Activated CD8-positive, alpha-beta T cell treated with anti-CD3 and anti-CD28 coated beads for 36 hours (primary cell): ENCODE measurements at places on chromosomes 6 and 20.

DNA sequence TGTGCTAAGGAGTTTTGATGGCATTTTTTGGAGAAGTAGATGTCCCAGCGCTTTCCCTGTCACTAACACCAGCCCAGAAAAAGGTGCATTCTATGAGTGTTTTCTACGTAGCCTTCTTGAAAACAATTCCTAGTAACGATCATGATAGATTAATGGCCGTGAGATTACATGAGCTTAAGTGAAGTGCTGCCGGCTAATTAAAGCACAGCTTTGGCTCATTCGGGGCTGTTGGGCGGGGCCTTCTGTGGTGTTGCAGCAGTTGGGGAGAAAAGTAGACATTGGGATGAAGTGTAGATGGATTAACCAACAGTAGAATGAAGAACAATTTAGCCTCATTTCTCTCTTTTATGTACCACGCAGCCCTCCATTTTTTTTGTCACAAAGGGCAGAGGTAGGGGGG lies 20.8 kb upstream of the TRAF3IP2 start:
- no peak for DNase-seq
- H3K36me3 ChIP-seq = no peaks in the 10 kb centered on the region
- H3K27me3 ChIP-seq = no peaks in the 10 kb centered on the region
- no peak overlapping the region for H3K4me3 ChIP-seq

DNA sequence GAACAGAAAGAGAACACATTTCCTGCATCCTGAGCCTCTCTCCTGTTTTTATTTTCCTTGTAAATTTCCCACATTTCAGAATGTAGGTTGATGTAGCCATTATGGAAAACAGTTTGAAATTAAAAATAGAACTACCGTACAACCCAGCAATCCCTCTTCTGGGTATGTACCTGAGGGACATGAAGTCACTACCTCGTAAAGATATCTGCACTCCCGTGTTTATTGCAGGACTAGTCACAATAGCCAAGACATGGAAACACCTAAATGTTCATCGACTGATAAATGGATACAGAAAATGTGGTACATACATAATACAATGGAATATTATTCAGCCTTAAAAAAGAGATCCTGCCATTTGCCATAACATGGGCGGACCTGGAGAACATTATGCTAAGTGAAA lies 72.0 kb upstream of the JAG1 start:
- no peaks in the 10 kb centered on the region for H3K4me1 ChIP-seq
- H3K36me3 ChIP-seq = no peaks in the 10 kb centered on the region
- H3K27me3 ChIP-seq = peaks cover 9% of the 10 kb centered on the region
- H3K27ac ChIP-seq = no peak overlapping the region

DNA sequence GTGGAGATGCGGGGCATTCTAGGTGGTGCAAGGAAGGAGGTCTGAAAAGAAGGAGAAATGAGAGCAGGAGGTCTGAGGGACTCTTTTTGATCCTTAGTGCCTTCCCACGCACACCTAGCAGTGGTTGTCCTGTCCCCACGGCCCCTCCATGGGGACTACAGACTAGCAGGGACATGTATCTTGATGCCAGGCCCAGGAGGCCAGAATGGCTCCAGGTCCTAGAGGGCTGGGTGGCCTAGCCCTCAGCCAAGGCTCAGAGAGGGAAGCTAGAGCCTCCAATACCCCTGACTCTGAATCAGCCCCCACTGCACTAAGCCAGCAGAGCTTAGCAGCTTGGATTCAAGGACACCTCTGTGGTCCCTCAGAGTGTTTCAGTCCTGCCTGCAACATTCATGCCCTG lies 16.7 kb upstream of the BLCAP start:
- peaks cover 2% of the 10 kb centered on the region for H3K27me3 ChIP-seq
- no peaks in the 10 kb centered on the region for H3K4me1 ChIP-seq
- no peak overlapping the region for H3K27ac ChIP-seq
- H3K36me3 ChIP-seq = no peaks in the 10 kb centered on the region
- DNase-seq = no peak
- no peak overlapping the region for H3K4me3 ChIP-seq

DNA sequence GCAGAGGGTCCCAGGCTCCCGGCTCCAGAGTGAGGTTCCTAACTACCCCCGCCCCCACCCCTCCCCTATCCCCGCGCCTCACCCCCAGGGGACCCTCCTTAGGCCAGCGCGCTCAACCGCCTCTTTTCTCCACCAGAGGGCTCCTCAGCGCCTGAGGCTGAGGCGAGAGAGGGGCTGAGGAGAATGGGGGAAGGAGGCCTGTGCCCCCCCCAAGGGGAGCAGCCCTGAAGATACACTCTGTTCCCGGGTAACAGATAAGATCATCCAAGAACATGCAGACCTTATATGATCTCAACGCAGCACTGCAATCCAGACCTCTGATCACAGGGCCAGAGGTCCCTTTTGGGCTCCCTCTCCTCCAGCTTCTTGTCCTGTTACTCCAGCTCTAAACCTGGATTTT lies 43.3 kb upstream of the MRPS10 start:
- DNase-seq = peak; percentile 54
- H3K4me1 ChIP-seq = peaks cover 2% of the 10 kb centered on the region
- H3K4me3 ChIP-seq = no peak overlapping the region
- H3K36me3 ChIP-seq = peaks cover 5% of the 10 kb centered on the region
- H3K27me3 ChIP-seq = no peaks in the 10 kb centered on the region

- peaks cover 28% of the 10 kb centered on the region for H3K36me3 ChIP-seq
- H3K27me3 ChIP-seq = no peaks in the 10 kb centered on the region
- no peak overlapping the region for H3K4me3 ChIP-seq
- H3K4me1 ChIP-seq = peaks cover 2% of the 10 kb centered on the region
These were observed 112.2 kb downstream of the ASCC3 start for GRCh38 chr6:100768816-100769351.

- H3K4me1 ChIP-seq = peaks cover 59% of the 10 kb centered on the region
- no peak overlapping the region for H3K4me3 ChIP-seq
- peaks cover 52% of the 10 kb centered on the region for H3K36me3 ChIP-seq
- DNase-seq = no peak
- H3K27me3 ChIP-seq = no peaks in the 10 kb centered on the region
These were observed 11.3 kb downstream of the PAQR8 start for GRCh38 chr6:52373151-52373690.

DNA sequence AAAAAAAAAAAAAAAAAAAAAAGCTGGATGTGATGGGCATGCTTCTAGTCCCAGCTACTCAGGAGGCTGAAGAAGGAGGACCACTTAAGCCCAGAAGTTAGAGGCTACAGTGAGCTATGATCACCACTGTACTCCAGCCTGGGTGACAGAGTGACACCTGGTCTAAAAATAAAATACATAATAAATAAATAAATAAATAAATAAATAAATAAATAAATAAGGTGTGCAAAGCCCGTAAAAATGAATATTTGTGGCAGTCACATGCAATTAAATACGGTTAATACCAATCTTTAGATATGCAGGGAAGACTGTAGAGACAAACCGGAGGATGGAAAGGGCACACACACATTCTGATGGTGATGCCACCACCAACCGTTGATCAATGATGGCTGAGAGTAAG lies 26.2 kb downstream of the IL22RA2 start:
- no peaks in the 10 kb centered on the region for H3K27me3 ChIP-seq
- no peak overlapping the region for H3K27ac ChIP-seq
- DNase-seq = no peak
- H3K4me1 ChIP-seq = no peaks in the 10 kb centered on the region

DNA sequence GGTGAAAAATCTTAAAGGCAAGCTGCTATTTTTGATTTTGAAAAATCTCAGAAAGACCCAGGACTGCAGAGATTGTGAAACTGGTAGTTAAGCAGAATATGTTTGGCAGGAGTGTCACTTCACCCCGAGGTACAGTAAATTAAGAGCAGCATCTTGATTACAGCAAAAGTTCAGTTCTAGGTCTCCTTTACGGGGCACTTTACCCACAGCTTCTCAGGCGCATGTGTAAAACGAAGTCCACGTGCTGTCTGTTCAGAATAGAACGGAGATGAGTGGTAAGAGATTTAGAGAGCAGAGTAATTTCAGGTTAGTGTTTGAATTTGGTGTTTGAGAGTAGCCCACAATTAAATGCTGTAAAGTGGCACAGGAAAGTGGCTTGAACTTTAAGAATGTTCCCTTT lies 84.0 kb downstream of the FARS2 start:
- DNase-seq = no peak
- H3K36me3 ChIP-seq = peaks cover 17% of the 10 kb centered on the region
- H3K27ac ChIP-seq = no peak overlapping the region
- H3K4me1 ChIP-seq = peaks cover 7% of the 10 kb centered on the region
- no peak overlapping the region for H3K4me3 ChIP-seq

GRCh38 chr6:156660389-156660788 lies 116.8 kb upstream of the ARID1B start:
- H3K36me3 ChIP-seq = no peaks in the 10 kb centered on the region
- H3K27me3 ChIP-seq = peaks cover under 1% of the 10 kb centered on the region
- no peak overlapping the region for H3K4me3 ChIP-seq
- H3K4me1 ChIP-seq = peaks cover 7% of the 10 kb centered on the region
- H3K27ac ChIP-seq = no peak overlapping the region

- no peak overlapping the region for H3K4me3 ChIP-seq
- DNase-seq = no peak
- peaks cover 12% of the 10 kb centered on the region for H3K27me3 ChIP-seq
- no peaks in the 10 kb centered on the region for H3K36me3 ChIP-seq
- H3K27ac ChIP-seq = no peak overlapping the region
These were observed 166.8 kb upstream of the PREP start for GRCh38 chr6:105569706-105570105.

GRCh38 chr20:32285621-32286371 lies 8.3 kb downstream of the KIF3B start:
- DNase-seq = peak; percentile 79
- no peaks in the 10 kb centered on the region for H3K27me3 ChIP-seq
- H3K4me1 ChIP-seq = peaks cover 75% of the 10 kb centered on the region

GRCh38 chr20:6142348-6142993 lies 19.6 kb upstream of the FERMT1 start:
- H3K4me1 ChIP-seq = no peaks in the 10 kb centered on the region
- peaks cover 5% of the 10 kb centered on the region for H3K27me3 ChIP-seq
- H3K27ac ChIP-seq = no peak overlapping the region
- H3K36me3 ChIP-seq = no peaks in the 10 kb centered on the region

DNA sequence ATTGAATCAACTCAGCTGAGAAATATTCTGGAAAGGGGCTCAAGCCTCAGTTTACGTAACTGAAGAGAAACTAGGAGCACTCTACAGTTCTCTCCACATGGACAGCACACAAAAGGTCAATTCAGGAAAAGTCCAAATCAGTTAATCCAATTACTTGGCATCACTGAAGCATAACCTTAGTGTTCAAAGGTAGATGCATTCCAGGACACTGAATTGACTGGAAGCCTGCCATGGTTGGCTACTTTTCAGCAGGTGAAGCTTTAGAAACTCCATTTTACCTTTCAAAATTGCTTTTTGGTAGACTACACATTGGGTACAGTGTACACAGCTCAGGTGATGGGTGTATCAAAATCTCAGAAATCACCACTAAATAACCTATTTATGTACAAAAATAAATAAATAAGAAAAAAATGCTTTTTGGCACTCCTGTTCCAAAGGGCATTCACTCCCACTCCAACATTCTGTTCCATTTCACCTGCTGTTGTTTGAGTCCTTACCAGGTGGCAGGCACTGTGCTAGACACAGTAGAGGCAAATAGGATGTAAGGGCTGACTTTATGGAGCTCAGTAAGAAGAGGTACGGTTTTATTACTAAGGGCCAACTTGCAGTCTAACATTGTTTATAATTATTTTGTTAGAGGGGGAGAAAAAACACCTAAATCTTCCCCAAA lies 153.4 kb downstream of the FAXC start:
- H3K4me1 ChIP-seq = no peaks in the 10 kb centered on the region
- no peak overlapping the region for H3K27ac ChIP-seq
- DNase-seq = no peak
- H3K36me3 ChIP-seq = no peaks in the 10 kb centered on the region
- peaks cover 9% of the 10 kb centered on the region for H3K27me3 ChIP-seq

DNA sequence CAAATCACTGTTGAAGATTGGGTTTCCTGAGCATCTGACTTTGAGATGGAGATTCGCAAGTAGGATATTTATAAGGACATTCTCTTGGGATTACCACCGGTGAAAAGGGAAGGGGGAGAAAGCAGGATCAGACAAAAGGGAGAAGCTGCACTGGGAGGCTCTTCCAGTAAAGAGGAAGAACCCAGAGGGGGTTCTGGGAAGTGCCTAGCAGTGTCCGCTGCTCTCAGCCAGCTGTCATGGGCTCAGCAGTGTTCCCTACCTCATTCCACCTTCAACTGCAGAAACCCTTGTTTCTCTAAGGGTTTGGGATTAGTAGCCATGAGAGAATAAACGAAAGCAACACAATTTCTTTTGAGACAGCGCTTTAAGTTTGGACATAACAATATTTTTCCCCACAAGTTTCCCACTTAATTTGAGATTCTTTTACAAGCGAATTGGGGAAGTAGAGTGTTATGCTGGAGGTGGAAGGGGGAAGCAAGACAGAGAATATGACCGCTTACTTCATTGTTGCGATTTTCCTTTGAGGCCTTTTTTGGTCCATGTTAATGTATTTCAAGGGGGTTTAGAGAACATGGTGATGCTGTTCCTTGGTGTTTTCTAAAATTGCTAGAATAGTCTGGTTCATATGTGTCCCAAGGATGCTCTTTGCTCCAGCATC lies 154.5 kb upstream of the SCGN start:
- H3K27me3 ChIP-seq = no peaks in the 10 kb centered on the region
- H3K4me3 ChIP-seq = no peak overlapping the region
- H3K36me3 ChIP-seq = no peaks in the 10 kb centered on the region
- H3K4me1 ChIP-seq = no peaks in the 10 kb centered on the region

GRCh38 chr6:150549007-150549406 lies 50.7 kb upstream of the PLEKHG1 start:
- no peaks in the 10 kb centered on the region for H3K36me3 ChIP-seq
- DNase-seq = no peak
- peaks cover 10% of the 10 kb centered on the region for H3K27me3 ChIP-seq
- no peak overlapping the region for H3K27ac ChIP-seq

GRCh38 chr20:32631933-32632460 lies 41.7 kb downstream of the C20orf203 start:
- no peak overlapping the region for H3K4me3 ChIP-seq
- no peak overlapping the region for H3K27ac ChIP-seq
- H3K36me3 ChIP-seq = no peaks in the 10 kb centered on the region
- peaks cover 14% of the 10 kb centered on the region for H3K4me1 ChIP-seq

DNA sequence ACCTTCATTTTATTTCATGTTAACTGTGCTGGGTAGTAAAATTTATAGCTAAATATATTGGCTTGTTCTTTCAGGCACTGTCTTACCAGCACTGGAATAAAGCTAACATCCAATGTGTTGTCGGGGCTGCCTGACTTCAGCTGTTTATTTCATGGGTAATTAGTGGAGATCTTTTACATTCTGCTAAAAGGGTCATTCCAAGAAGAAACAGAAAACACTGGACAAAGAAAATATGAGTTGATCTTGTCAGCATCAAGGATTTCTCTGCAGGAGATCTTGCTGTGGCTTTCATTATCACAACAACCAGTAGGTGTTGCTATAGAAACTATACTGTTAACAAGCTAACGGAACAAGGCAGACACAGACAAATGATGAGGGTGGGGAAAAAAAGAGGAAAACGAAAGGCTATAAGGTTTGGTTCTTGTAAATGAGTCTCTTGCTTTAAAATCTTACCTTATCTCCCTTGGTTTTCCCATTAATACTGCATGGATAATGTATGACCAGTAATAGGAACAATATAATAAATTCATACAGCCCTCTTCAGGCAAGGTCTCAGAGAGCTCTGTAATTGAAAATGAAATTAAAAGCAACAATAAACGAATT lies 206.8 kb downstream of the SIM1 start:
- no peaks in the 10 kb centered on the region for H3K4me1 ChIP-seq
- no peak overlapping the region for H3K4me3 ChIP-seq
- DNase-seq = no peak
- no peaks in the 10 kb centered on the region for H3K27me3 ChIP-seq
- no peak overlapping the region for H3K27ac ChIP-seq

- no peak overlapping the region for H3K27ac ChIP-seq
- H3K4me3 ChIP-seq = no peak overlapping the region
- no peaks in the 10 kb centered on the region for H3K4me1 ChIP-seq
- DNase-seq = no peak
- H3K27me3 ChIP-seq = no peaks in the 10 kb centered on the region
- no peaks in the 10 kb centered on the region for H3K36me3 ChIP-seq
These were observed 33.7 kb upstream of the ELOVL5 start for GRCh38 chr6:53382421-53382820.
